ENCODE measurements at places on chromosomes 16 and 17. TPM values are rescaled to one million over a fixed set of nuclear protein-coding genes. Genes with fewer than 3 reads are reported as not detected.

MARCHF10 gene
- total RNA-seq = not detected

NCOR1 gene
- total RNA-seq = 466 TPM

ARL5C gene
- not detected for total RNA-seq

SLC5A10 gene
- total RNA-seq = not detected

CDK3 gene
- total RNA-seq = 24.6 TPM

THUMPD1 gene
- total RNA-seq = 64.8 TPM

CES1 gene
- 14.3 TPM for total RNA-seq

DNA sequence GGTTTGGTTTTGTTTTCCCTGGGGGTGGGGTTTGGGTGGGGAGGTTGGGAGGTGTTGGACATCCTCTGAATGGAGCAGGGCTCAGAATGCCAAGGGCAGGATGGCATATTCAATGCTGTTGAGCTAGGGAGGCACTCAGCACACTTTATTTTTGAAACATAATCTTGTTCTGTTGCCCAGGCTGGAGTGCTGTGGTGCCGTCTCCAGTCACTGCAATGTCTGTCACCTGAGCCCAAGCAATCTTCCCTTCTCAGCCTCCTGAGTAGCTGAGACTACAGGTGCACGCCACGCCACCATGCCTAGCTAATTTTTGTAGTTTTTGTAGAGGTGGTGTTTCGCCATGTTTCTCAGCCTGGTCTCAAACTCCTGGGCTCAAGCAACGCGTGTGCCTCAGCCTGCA is 186.1 kb downstream of the RPTOR start:
- no peak for DNase-seq

- no peak for DNase-seq
Observed at GRCh38 chr17:76783146-76783545, 45.2 kb downstream of the MFSD11 start.

- no peak for DNase-seq
Observed at GRCh38 chr16:87271256-87271655, 45.9 kb downstream of the C16orf95 start.

GRCh38 chr16:71594000-71594646 is 17.2 kb upstream of the TAT start:
- DNase-seq = no peak

GRCh38 chr17:57195785-57196460 is 60.4 kb upstream of the MSI2 start:
- DNase-seq = no peak

DNA sequence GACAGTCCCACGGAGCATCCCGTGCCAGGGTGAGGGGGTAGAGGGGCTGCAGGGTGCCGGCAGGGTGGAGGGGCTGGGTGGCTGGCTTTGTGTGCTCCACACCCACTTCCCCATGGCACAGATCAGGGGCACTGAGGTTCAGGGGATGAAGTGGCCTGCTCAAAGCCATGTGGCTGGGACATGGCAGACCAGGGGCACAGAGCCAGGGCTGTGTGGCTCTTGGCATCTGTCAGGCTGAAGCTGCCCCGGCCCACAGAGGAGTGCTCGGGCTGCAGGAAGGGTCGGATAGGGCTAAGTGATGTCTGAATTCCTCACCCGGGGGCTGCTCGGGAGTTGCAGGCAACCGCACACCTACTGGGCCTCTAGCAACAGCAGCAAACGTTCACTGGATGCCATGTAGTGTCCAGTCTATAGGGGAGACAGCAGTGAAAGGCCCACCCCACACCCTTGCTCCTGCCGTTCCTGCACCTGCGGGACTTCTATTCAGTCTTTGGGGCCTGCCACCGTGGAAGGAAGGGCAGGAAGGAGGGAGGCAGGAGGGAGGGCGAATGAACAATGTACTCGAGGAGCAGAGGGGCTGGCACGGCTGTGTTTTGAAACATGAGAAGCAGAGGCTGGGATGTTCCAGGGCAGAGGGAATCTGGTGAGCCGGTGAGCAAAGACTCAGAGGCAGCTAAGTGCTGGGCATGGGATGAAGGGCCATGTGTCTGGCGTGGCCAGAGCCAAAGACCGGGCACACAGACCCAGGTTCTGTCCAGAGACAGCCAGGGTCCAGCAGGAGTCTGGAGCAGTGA is 15.1 kb downstream of the SLC5A10 start:
- DNase-seq = peak; percentile 7

DNA sequence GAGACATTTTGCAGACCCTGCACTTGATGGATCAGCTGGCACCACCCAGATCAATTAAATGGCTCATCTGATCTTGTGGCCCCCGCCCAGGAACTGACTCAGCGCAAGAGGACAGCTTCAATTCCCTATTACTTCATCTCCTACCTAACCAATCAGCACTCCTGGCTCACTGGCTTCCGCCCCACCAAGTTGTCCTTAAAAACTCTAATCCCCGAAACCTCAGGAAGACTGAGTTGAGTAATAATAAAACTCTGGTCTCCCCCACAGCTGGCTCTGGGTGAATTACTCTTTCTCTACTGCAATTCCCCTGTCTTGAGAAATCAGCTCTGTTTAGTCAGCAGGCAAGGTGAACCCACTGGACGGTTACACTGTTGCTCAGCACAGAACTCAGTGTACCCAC is 23.6 kb downstream of the SPPL2C start:
- DNase-seq = no peak

- DNase-seq = no peak
Observed at GRCh38 chr16:14491861-14492529, 138.1 kb downstream of the PARN start.

GRCh38 chr16:57723170-57723569 is 12.4 kb upstream of the KATNB1 start:
- no peak for DNase-seq

DNA sequence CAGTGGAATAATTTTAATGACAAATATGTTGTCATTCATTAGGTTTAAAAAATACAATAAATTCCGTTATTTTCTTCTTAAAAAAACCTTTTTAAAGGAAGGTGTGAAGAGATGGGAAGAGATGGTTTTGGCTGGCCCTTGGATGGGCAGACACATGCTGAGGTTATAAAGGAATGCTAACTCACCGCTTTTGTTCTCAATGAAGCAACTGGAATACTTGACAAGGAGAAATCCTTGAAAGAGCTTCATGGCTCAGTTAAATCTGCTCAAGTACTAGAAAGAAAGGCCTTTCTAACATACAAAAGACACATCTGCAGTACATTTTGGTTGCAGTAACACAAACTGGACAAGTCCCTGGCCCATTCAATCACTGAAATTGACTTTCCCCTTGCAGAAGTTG is 158.3 kb upstream of the KCNJ16 start:
- no peak for DNase-seq

- DNase-seq = no peak
Observed at GRCh38 chr17:64212122-64212521, 50.9 kb downstream of the TEX2 start.

- peak; percentile 32 for DNase-seq
Observed at GRCh38 chr16:53207810-53208752, 153.3 kb downstream of the CHD9 start.

DNA sequence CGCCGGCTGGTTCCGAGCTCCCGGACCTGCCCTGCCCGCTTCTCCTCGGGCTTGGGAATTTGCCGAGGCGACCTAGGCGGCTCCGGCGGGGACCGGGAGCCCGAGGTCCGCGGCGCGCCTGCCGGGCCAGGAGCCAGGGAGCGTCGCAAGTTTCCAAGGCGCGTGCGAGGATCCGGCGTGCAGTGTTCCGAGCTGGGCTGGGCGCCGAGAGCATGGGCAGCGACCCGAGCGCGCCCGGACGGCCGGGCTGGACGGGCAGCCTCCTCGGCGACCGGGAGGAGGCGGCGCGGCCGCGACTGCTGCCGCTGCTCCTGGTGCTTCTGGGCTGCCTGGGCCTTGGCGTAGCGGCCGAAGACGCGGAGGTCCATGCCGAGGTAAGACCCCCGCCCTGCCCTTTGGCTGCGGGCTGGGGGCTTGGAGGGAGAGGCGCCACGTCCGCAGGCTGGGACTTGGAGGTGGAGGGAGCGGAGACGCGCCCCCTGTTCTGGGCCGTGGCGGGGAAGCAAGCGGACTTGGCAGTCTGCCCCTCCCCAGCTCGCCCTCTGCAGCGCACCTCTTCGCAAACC is 668 bp downstream of the MMP15 start:
- DNase-seq = peak; percentile 52

Measured in transverse colon (tissue), 4 donors.